ENCODE measurements at places on chromosomes 1 and 21. TPM values are rescaled to one million over a fixed set of nuclear protein-coding genes. Genes with fewer than 3 reads are reported as not detected.

Gene FOXJ3
- total RNA-seq, result 36.6 TPM

- H3K36me3 ChIP-seq, result peaks cover 26% of the 10 kb centered on the region
- H3K27ac ChIP-seq, result no peak overlapping the region
- H3K27me3 ChIP-seq, result no peaks in the 10 kb centered on the region
- H3K4me1 ChIP-seq, result peaks cover 2% of the 10 kb centered on the region
- H3K4me3 ChIP-seq, result no peak overlapping the region
Observed at GRCh38 chr1:36436821-36437220, 13.4 kb downstream of the OSCP1 start.

DNA sequence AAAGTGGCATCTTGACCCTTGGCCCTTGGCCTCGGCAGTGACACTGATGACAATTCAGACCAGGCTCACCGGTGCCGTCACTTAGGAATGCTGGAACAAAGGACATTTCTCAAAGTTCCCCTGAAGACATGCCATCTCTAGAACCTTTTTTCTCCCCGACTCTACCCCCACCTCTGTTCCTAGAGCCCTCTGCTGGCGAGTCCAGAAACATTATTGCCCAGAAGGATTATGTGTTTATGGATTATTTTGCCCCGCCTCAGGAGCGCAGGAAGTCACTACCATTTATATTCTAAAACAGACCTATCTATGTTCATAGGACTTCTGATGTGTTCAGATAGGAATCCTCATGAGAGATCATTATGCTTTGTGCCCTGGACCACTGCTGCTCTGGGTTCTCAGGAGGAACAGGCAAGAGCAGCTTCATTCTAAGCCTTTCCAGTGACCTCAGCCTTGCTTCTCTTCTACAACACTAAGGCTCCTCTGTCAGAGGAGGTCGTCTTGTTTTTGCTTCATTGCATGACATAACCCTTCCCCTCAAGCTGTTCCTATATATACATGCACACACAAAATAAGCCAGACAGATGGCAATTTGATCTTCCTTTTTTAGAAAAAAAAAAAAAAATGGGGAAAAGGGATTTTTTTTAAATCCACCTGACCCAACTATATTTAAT lies 12.4 kb upstream of the SHISA4 start:
- no peak for DNase-seq
- peaks cover 8% of the 10 kb centered on the region for H3K36me3 ChIP-seq
- no peaks in the 10 kb centered on the region for H3K4me1 ChIP-seq
- H3K27ac ChIP-seq, result no peak overlapping the region
- H3K27me3 ChIP-seq, result no peaks in the 10 kb centered on the region

DNA sequence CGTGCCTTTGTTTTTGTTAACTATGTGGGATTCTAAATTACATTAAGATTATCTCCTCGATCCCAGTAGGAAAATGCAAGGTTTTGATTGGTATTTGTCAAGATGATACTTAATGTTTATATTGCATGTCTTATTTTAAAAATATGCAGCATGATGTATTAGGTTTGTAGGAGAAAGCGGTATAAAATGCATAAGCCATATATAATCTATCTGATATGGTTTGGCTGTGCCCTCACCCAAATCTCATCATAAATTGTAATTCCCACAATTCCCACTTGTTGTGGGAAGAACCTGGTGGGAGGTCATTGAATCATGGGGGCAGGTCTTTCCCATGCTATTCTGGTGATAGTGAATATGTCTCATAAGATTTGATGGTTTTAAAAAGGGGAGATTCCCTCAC lies 198.1 kb upstream of the NCAM2 start:
- H3K4me1 ChIP-seq, result no peaks in the 10 kb centered on the region
- H3K27me3 ChIP-seq, result no peaks in the 10 kb centered on the region
- no peaks in the 10 kb centered on the region for H3K36me3 ChIP-seq
- H3K4me3 ChIP-seq, result no peak overlapping the region
- DNase-seq, result no peak

DNA sequence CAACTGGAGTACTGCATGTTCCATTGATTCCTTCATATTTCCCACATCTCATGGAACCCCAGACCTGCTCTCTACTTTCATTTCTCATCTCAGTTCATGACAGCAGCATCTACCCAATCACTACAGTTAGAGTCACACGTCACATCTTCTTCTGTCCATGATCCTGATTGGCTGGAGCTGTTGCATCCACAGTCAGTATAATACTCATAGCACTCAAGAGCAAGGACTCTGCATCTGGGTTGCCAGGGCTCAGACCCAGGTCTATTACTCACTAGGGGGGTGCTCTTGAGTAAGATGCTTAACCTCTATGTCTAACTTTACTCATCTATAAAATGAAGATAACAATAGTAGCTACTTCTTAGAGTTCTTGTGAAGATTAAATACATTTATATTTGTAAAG lies 4.4 kb upstream of the XPR1 start:
- no peaks in the 10 kb centered on the region for H3K27me3 ChIP-seq
- H3K27ac ChIP-seq, result no peak overlapping the region
- H3K36me3 ChIP-seq, result no peaks in the 10 kb centered on the region
- H3K4me3 ChIP-seq, result no peak overlapping the region

Gene MRPL37
- 91.5 TPM for total RNA-seq

- no peak for DNase-seq
- peaks cover 21% of the 10 kb centered on the region for H3K4me1 ChIP-seq
- H3K27ac ChIP-seq, result no peak overlapping the region
- no peak overlapping the region for H3K4me3 ChIP-seq
- no peaks in the 10 kb centered on the region for H3K27me3 ChIP-seq
- peaks cover 52% of the 10 kb centered on the region for H3K36me3 ChIP-seq
Observed at GRCh38 chr1:30936541-30937171, 28.1 kb upstream of the SDC3 start.

DNA sequence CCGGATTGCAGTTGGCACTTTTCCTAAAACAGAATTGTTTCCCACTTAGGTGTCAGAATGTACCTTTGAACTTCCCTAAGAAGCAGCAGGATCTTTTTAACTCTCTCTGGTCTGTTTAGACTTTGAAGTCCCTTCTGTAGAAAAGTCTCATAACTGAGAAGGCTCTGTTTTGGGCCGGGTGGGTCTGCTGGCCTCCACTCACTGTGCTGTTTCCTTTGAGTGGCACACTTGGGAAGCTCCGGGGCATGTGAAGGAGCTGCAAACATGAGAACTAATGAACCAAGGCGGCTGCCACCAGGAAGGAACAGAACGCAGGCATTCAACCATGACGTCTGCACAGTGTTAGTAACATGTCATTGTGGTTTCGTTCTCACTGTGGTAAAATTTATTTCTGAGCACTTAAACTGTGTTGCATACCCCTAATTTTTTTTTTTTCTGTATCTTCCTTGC lies 19.5 kb upstream of the NCMAP start:
- H3K27me3 ChIP-seq, result no peaks in the 10 kb centered on the region
- H3K4me3 ChIP-seq, result no peak overlapping the region
- H3K27ac ChIP-seq, result no peak overlapping the region

GRCh38 chr1:215004121-215004827 lies 78.3 kb upstream of the KCNK2 start:
- H3K4me3 ChIP-seq, result no peak overlapping the region
- H3K4me1 ChIP-seq, result no peaks in the 10 kb centered on the region
- no peak overlapping the region for H3K27ac ChIP-seq
- H3K36me3 ChIP-seq, result no peaks in the 10 kb centered on the region
- H3K27me3 ChIP-seq, result no peaks in the 10 kb centered on the region

DNA sequence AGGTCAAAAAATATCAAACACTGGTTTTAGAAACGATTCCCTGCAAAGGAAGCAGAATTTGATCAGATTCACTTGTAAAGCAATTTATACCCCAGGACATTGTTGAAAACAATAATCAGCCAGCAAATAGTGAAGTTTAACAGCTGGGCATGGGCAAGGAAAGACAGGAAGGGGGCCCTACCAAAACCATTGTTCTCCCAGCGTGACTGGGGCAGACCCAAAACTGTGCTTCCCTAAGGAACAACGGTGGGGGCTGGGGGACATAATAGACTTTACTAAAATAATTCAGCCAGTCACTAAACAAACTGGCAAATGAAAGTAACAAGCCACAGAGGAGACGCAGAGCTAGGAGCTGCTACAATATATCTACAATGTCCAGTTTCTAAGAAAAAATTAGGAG lies 100.2 kb downstream of the AHCTF1 start:
- no peaks in the 10 kb centered on the region for H3K36me3 ChIP-seq
- H3K4me1 ChIP-seq, result no peaks in the 10 kb centered on the region
- no peak overlapping the region for H3K4me3 ChIP-seq
- no peak overlapping the region for H3K27ac ChIP-seq
- H3K27me3 ChIP-seq, result no peaks in the 10 kb centered on the region

DNA sequence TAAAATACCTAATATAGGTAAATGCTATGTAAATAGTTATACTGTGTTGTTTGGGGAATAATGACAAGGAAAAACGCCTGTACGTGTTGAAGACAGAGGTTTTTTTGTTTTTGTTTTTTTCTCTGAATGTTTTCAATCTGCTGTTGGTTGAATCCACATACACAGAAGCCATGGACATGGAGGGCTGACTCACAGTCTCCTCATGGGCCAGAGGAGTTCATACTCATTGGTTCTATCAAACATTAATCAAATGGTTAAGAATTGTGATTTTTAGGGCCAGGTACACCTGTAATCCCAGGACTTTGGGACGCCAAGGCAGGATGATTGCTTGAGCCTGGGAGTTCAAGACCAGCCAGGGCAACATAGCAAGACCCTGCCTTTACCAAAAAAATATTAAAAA lies 20.5 kb downstream of the MIER1 start:
- peaks cover 45% of the 10 kb centered on the region for H3K4me1 ChIP-seq
- peak overlapping the region; percentile 62 for H3K27ac ChIP-seq
- no peak for DNase-seq
- peaks cover 52% of the 10 kb centered on the region for H3K36me3 ChIP-seq
- no peaks in the 10 kb centered on the region for H3K27me3 ChIP-seq

DNA sequence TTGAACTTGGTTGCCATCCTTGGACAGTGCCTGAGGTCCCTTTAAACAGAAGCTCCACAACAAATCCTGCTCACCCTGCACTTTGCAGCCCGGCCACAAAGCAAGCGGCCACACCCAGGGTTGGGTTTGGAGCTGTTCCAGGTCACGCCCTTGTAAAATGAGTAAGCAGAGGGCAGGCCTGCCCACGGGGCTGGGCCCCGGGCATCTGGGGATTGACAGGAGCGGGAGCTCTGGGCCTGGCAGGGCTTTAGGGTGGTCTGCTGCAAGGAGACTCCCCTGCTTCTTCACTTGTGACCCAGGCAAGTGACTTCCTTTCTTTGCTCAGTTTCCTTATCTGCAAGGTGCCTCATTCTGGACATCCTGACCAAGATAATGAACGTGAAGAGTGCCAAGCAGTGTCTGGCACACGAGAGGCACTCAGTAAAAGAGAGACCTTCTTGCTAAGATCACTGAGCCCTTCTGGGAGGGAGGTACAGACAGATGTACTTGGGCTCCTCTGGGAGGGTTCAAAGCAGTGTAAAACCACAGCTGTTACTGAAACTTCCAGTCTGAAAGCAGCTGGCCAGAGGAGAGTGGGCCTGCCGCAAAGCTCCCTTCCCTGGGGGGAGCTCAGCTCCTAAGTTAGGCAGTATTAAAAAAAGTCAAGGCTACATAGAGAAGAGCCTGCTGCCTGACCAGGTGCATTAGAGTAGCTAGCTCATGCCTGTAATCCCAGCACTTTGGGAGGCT lies 2.6 kb downstream of the E2F2 start:
- no peaks in the 10 kb centered on the region for H3K27me3 ChIP-seq
- peak overlapping the region; percentile 91 for H3K27ac ChIP-seq
- no peaks in the 10 kb centered on the region for H3K36me3 ChIP-seq
- no peak for DNase-seq

Gene CFHR3
- total RNA-seq, result not detected

- no peak overlapping the region for H3K27ac ChIP-seq
- H3K27me3 ChIP-seq, result peaks cover 5% of the 10 kb centered on the region
- H3K36me3 ChIP-seq, result no peaks in the 10 kb centered on the region
- no peak for DNase-seq
- H3K4me3 ChIP-seq, result no peak overlapping the region
Observed at GRCh38 chr1:166947398-166948043, 27.8 kb downstream of the ILDR2 start.

- no peak for DNase-seq
- no peak overlapping the region for H3K4me3 ChIP-seq
- no peaks in the 10 kb centered on the region for H3K27me3 ChIP-seq
- no peaks in the 10 kb centered on the region for H3K36me3 ChIP-seq
Observed at GRCh38 chr21:16159213-16159970, 429.6 kb downstream of the USP25 start.

GRCh38 chr1:192959657-192960186 lies 99.4 kb downstream of the UCHL5 start:
- no peak for DNase-seq
- no peaks in the 10 kb centered on the region for H3K4me1 ChIP-seq
- H3K36me3 ChIP-seq, result no peaks in the 10 kb centered on the region
- H3K27me3 ChIP-seq, result no peaks in the 10 kb centered on the region
- no peak overlapping the region for H3K4me3 ChIP-seq

Gene C1orf226
- 3.9 TPM for total RNA-seq

- H3K27me3 ChIP-seq, result no peaks in the 10 kb centered on the region
- H3K4me1 ChIP-seq, result peaks cover 67% of the 10 kb centered on the region
- no peak for DNase-seq
- H3K4me3 ChIP-seq, result peak overlapping the region; percentile 86
Observed at GRCh38 chr1:204073837-204074273, 940 bp downstream of the SOX13 start.

GRCh38 chr1:204154568-204155255 lies 2.9 kb upstream of the ETNK2 start:
- peak overlapping the region; percentile 84 for H3K27ac ChIP-seq
- H3K36me3 ChIP-seq, result no peaks in the 10 kb centered on the region
- H3K4me3 ChIP-seq, result no peak overlapping the region
- H3K4me1 ChIP-seq, result peaks cover 20% of the 10 kb centered on the region
- DNase-seq, result no peak

DNA sequence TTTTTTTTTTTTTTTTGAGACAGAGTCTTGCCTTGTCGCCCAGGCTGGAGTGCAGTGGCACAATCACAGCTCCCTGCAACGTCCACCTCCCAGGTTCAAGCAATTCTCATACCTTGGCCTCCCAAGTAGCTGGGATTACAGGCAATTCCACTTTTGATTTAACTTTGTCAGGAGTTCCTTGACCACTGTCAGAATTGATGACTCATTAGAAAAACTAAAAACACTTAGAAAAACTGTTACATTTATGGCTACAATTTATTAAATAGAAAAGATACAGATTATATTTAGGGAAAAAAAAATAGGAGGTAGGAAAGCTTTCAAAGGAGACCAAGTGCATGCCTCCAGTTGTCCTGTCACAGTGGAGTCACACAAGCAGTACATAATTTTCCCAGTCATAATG lies 20.0 kb downstream of the ZNF678 start:
- no peak overlapping the region for H3K27ac ChIP-seq
- no peak overlapping the region for H3K4me3 ChIP-seq
- DNase-seq, result no peak
- H3K4me1 ChIP-seq, result no peaks in the 10 kb centered on the region

DNA sequence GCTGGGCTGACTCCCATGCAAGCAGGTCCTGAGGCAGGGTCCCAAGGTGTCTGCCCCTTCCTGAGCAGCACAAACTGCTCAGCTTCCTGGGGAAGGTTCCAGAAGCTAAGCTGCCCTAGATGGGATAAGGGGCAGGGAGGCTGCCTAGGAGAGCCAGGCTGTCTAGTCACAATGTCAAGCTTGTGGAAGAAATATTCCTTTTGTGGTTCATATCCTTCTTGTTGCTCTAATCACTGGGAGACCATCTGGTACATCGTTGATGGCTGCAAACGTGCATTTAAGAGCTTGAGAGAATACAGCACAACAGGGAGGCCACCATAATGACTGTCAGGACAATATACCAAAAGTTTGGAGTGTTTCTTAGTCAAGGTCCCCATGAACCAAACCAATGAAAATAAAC lies 67.4 kb downstream of the SLC16A1 start:
- peaks cover 8% of the 10 kb centered on the region for H3K4me1 ChIP-seq
- H3K27ac ChIP-seq, result no peak overlapping the region
- H3K36me3 ChIP-seq, result no peaks in the 10 kb centered on the region
- H3K4me3 ChIP-seq, result no peak overlapping the region

- no peaks in the 10 kb centered on the region for H3K27me3 ChIP-seq
- no peak overlapping the region for H3K4me3 ChIP-seq
- no peak for DNase-seq
- H3K36me3 ChIP-seq, result no peaks in the 10 kb centered on the region
- no peak overlapping the region for H3K27ac ChIP-seq
Observed at GRCh38 chr1:71269818-71270217, 189.0 kb upstream of the ZRANB2 start.
